Activated CD4-positive, alpha-beta T cell treated with anti-CD3 and anti-CD28 coated beads, Interleukin-2, amount 10 ng/mL, durations not matched to agents 24 days and 14 days (primary cell): ENCODE measurements at places on chromosomes 2 and 18. TPM values are rescaled to one million over a fixed set of nuclear protein-coding genes. Genes with fewer than 3 reads are reported as not detected.

DNA sequence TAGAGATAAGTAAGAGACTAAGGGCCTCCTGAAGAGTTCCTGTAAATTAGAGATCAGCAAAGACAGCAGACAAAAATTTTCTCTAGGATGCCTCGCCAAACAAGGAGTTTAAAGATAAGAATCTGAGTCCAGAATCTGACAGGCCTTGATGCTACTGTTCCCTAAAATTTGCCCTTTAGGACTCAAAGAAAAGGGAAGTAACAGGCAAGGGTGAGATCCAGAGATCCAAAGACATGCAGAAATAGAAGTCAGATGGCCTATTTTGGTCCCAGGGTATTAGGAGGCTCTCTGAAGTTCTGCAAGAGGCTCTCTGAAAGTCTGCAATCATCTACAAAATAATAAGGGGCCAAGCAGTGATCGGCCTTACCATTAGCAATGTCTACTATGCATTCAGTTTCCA is 33.0 kb downstream of the GALNT5 start:
- DNase-seq: no peak

DNA sequence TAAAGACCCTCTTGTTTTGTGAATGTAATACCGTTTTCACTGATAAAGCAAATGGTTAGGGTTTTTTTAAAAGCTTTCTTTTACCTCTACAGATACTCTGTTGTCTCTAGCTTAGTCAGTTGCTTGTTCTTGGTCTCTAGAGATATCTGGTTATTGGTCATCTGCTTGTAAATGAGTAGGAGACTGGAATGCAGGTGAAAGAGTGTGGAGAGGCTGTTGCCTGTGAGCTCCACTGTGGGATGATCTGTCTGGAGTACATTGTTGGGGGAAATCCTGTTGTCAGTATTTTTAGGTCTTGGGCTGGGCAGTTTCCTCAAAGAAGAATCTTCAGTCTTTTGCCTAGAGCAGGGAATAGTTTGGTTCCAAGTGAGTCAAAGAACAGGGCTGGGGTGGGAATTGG is 67.7 kb downstream of the SMCHD1 start:
- DNase-seq: no peak

DNA sequence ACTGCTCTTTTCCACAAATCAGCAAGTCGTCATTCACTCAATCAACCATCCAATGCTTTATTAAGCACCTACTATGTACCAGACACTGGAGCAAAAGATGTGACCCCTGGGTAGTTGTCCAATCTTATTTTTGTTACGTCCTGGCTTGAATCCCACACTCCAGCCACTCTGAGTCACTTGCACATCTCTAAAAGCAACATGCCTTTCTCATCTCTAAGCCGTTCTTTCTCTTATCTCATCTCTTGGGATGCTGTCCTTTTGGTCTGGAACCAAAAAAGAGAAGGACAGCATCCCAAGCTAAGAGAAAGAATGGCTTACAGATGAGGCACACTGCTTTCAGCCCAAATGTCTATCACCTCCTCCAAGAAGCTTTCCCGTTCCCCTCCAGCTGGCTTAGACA is 58.8 kb downstream of the RNF152 start:
- no peak for DNase-seq

GRCh38 chr18:74975001-74975400 is 233.9 kb downstream of the PTGR3 start:
- DNase-seq: no peak

DNA sequence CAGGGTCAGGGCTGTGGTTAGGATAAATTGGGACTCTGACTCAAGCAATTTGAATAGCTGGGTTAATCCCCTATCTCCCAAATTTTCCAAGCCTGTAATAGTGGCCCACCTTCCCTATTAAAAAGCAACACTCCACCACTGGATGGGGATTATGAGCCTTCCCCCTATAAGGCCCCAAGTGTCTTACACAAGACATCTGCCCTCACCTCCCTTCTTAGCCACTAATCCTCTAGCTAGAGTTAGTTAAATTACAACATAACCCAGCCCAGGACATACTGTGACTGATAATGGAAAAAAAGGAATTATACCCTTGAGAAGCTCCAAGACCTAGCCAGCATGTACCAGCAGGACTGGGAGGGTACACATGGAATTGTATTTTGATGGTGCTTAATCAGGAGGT is 190.4 kb downstream of the NRP2 start:
- no peak for DNase-seq

DNA sequence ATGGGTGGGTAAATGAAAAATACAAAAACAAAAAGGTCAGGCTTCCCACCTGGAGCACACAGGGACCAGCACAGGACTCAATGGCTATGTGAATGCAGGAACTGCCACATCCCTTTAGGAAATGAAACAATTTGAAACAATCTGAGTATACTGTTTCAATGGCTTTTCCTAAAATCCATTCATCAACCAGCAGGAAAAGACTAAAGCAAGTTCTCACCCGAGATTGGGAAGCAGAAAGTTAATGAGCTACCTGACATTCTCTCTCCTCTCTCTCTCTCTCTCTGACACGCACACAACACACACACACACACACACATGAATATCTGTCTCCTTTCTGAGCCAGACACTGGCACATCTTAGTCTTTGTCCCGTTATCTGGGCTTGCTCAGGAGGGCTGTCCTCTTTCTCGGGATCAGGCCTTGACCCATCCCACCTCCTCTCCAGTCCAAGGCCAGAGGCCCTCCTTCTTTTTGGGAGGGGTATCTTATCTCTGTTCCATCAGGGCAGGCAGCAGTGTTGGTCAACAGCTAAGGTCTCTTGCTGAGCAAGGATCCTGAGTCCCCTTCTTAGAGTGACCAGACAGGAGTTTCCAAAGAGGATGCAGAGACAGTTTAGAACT is 11.6 kb upstream of the LRRFIP1 start:
- DNase-seq: no peak

DNA sequence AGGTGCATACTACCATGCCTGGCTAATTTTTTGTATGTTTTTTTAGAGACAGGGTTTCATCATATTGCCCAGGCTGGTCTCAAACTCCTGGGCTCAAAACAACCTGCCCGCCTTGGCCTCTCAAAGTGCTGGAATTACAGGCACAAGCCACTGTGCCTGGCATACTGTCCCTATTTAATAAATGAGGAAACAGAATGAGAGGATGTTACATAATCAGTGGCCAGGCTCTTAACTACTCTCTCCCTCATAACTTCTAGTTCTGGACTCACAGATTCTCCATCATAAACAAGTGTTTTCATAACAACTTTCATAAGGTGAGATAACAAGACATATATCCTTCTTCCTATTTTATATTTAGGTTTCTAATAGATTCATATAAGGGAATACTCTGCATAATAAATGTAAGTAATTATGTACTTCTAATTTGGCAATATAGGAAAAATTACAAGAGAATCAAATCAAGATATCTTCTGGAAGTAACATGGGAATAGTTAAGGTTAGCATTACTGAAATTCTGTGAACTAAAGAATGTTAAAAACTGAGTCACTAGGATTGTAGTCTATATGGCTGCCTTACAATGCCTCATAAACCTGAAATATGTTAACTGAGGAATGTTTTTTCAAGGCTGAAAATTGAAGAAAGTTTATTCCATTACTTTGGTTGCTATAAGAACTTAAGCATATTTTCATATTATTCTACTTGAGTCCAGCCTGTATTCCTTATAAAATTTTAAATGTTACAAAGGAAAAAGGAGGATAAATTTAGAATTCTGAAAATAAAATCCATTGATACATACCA is 71.3 kb downstream of the SLC25A12 start:
- DNase-seq: no peak

- DNase-seq: no peak
These were observed 186.9 kb downstream of the GFPT1 start for GRCh38 chr2:69200107-69200520.

DNA sequence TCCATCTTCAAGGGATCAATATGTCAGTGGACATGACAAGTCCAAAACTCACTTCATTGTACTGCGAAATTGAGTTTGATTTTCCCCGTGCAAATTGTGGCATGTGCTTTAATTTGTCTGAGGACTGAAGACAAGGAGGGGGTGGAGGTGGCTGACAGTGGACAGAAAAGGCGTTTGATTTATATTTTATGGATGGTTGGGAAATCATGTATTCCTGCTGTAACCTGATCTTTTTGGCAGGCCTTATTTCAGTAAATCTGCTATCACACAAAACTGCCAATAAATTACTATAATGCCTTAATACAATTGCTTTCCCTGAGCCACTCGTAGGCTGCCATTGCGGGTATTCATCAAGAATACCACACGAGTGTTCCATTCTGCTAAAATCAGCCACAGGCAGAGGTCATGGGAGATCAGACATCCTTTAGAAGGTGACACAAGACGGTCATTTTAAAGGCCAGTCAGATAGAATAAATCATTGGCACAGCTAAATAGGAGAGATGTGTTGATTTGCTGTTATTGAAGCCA is 720.5 kb downstream of the MBD2 start:
- DNase-seq: no peak

- DNase-seq: peak; percentile 92
These were observed 125.9 kb downstream of the ACOXL start for GRCh38 chr2:110858135-110858725.

- DNase-seq: no peak
These were observed 494 bp upstream of the ROCK1 start for GRCh38 chr18:21112140-21112473.

GRCh38 chr2:189824694-189825396 is 40.6 kb downstream of the PMS1 start:
- no peak for DNase-seq

DNA sequence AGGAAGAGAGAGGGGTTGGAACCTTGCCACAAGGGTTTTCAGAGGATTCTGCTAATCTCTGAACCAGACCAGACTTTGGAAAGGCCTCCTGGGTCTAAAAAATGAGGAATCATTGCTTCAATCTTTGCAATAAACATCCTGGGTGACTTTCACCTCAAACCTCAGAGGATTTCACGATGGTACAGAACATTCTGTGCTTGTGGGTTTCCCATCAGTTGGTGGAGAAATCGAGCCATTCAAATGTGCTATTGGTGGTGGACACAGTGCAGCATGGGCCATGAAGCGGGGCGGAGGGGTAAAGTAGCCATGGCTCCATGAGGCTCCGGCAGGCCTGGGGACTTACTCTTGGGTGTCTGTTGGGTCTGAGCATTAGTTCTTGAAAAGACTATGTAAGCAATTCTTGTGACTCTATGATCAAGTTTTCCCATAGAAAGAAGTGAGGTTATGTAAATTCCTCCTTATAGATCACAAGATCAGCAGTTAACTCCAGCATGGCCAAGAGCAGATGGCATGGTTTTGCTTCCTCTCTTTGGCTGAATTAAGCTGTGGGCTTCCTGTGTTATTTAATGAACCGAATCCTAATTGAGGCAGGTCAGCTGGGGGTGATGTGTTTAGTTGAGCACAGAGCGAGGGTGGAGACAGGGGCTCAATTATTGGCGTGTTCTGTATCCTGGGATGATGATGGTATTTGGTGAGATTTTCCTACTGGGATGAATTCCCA is 1.9 kb upstream of the IL1R2 start:
- DNase-seq: no peak

DNA sequence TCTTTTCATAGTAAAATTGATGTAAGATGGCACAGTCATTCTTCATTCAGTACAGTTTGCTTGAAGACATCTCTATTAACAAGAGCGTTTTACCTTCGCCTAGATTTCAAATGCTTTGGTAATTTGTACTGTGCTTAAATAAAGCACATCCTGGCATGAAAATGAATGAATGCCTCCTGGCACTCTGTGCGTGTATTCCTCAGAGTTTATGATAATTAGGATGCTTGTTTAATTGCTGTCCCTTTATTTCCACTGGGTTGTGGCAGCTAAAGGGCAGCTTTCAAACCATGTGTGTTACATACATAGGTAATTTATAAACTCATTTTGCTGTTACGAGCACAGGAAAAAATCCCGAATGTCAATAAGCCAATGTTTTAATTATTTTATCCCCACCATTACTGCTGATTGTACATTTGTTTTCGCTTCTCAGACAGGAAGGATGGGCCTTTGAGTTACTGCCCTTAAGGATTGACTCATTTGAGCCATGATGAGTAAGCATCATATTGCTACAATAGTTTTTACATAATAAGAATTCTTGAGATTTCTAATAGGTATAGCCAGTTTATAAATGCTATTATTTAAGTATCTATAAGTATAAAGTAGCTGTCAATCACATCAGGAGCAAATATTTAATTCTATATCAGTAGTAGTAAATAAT is 516.5 kb downstream of the XIRP2 start:
- DNase-seq: no peak

- DNase-seq: no peak
These were observed 5.9 kb downstream of the ACKR3 start for GRCh38 chr2:236575510-236575909.

DNA sequence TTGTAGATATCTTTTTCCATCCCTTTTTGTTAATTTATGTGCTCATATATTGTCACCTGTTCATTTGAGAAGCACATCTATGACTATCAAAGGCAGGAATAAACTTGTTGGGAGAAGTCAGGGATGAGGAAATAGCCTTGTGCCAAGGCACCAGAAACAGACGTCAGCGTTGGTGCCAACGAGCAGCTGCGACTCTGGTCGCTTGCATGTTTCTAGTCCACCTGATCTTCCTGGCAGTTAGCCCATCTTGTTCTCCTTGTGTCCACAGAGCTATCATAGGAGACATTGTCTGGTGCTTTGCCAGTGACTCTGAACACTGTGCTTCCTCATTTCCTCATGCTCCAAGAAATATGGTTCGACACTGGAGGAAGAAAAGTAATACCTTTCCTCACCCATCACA is 374.4 kb downstream of the PTPRM start:
- no peak for DNase-seq

DNA sequence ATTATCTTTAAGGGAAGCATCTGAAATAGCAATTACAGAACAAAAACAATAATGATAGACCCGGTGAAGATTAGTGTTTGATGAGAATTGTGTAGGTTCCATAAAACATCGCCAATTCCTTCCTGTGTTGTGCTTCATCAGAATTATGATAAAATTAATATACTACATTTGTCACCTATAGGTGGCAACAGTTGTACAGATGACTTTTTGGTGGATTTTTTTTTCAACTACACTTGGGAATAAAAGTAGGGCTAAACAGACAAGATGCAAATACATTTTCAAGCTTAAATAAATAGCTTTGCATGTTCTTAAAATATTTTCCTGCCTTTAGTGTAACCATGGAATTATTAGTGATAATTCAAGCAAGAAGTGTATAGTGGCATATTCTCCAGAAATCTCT is 7.0 kb upstream of the LYPD1 start:
- DNase-seq: no peak

Gene SERPINB11
- total RNA-seq: not detected in 2 replicates

Gene SKOR2
- not detected in 2 replicates for total RNA-seq

Gene ARHGAP15
- total RNA-seq: 56.0 and 56.2 TPM in 2 replicates

Gene STARD6
- not detected in 2 replicates for total RNA-seq

Gene SCN9A
- total RNA-seq: not detected in 2 replicates

Gene C2orf80
- total RNA-seq: not detected in 2 replicates

Gene SALL3
- not detected in 2 replicates for total RNA-seq

Gene MC5R
- total RNA-seq: not detected in 2 replicates

Gene CYRIA
- 1.7 and 1.8 TPM in 2 replicates for total RNA-seq

Gene EGR4
- total RNA-seq: 1.2 and 1.5 TPM in 2 replicates

Gene CD8B2
- 0.09 and 0.12 TPM in 2 replicates for total RNA-seq

Gene ARHGAP28
- total RNA-seq: not detected in 2 replicates
